ENCODE measurements at places on chromosomes 2 and 18. TPM values are rescaled to one million over a fixed set of nuclear protein-coding genes. Genes with fewer than 3 reads are reported as not detected.

Gene REG1A
- total RNA-seq, result not detected

DNA sequence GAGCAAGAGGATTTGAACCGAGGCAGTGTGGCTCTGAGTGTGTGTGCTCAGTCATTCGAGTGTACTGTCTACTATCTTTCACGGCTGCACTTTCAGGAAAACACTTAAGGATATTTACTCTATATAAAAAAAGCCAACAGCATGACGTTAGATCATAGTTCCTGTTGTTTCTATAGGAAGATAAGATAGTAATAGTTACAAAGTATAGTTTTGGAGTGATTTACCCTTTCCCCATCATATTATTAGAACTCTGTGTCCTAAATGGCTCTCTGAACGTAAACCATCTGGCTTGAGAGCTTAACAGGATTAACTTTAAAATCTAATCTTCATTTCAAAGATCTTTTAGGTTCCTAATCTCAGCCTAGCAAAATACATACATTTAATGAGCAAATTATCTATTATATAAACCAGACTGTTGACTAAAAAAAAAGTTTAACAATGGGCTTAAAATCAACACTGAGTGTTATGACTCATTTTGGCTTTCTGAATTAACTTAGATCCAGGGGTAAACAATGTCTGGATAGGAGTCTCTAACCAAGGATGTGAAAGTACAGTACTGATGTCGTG, 150.3 kb upstream of the DNMT3A start:
- DNase-seq, result no peak

GRCh38 chr2:169050476-169051240, 18.7 kb upstream of the DHRS9 start:
- DNase-seq, result no peak

GRCh38 chr18:26722565-26722931, 143.0 kb downstream of the AQP4 start:
- no peak for DNase-seq

GRCh38 chr2:112841295-112842044, 4.9 kb upstream of the IL1B start:
- no peak for DNase-seq
